D721Med (cell line): ENCODE measurements at places on chromosomes 7 and 10.

DNA sequence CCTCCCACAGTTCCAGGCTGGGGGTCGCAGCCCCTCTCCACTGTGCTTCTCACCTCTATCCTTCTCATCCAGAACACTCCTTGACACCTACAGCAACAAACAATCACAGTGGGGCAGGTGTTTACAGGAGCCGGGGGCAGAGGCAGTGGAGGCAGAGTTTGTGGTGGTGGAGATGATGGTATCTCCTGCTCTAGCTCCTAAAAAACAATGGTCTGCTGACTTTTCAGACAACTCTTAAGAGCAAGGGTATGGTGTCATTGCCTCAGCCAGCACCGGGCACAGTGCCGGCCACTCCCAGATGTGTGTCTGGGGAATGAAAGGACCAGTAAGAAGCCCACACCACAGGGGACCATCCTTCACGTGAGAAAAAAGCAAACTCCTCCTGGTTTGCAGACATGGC, 36.3 kb upstream of the ANTXRL start:
- no peak for DNase-seq

- DNase-seq: no peak
Measured at GRCh38 chr7:92797693-92798092, 38.7 kb downstream of the CDK6 start.

DNA sequence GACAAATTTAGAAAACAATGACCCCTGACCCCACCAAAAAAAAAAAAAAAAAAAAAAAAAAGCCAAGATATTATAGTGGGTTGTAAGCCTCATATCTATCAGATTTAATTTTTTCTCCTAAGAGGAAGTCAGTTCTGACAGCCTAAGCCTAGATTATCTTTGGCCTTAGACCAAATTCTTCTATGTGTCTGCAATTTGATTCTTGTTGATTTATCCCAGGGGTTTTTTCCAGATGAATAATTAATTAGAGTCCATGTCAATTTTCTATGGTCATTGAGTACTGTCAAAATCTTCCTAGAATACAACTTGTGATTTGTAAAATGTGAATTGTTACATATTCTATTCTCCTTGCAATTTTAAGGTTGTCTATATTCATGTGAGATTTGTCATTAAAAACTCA, 151.6 kb upstream of the CACNA2D1 start:
- no peak for DNase-seq

DNA sequence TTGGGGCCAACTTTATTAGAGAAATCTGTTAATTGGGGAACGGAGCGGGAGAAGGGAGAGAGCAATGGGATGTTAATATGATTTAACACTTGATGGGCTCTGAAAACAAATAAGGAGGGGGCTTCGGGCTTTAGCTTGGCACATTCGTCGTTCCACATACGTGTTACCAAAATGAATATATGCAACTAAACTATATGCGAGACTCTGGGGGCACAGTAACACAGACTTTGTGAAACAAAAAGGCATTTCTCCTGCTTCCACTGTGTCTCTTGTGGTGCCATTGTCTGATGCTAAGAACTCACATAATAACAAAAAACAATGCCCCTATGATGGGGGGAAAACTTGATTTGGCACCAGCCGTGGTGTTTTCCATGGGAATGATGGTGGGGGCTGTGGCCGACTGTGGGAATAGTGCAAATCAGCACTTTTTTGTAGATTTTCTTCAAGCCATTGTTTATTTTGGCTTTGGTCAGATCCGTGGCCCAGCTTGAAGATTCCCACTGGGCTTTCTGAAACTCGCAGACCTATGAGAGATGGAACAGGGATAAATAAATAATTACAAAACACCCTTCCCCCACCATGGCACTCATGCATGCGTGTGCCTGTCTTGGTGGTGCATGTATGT, 2.2 kb upstream of the MXI1 start:
- no peak for DNase-seq

GRCh38 chr10:80540981-80541750, 3.5 kb downstream of the SH2D4B start:
- DNase-seq: no peak

DNA sequence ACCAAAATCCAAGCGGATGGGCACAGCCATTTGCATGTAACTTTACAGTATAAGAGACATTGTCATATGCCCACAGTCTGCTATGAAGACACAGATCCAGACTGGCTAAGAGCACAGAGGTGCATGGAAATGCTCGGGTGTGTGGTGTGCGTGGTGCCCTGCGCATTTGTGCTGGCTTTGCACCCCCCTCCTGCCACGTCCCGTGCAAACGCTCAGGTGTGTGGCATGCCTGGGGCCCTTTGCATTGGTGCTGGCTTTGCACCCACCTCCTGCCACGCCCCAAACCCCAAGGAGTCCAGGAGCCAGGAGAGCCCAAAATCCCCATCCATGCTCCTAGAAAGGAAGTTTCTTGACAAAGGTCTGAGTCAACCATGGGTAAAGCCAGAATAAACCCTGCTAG, 306.2 kb downstream of the PTPRN2 start:
- no peak for DNase-seq

DNA sequence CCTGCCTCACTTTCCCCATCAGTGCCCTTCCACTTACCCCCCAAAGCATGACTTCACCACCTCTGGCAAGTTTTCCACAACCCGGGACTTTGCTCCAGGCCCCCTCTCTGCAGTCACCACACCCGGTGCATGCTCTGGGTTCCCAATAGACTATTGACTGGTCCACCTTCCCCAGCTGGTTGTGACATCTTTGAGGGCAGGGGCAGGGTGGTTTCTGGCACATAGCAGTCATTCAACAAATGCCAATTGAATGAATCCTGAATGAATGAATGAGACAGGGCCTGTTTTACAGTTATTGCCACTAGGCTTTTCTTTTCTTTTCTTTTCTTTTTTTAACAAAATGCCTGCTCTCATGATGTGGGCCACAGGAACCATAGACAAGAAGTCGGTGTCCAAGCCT, 28.8 kb upstream of the DOCK1 start:
- DNase-seq: no peak

DNA sequence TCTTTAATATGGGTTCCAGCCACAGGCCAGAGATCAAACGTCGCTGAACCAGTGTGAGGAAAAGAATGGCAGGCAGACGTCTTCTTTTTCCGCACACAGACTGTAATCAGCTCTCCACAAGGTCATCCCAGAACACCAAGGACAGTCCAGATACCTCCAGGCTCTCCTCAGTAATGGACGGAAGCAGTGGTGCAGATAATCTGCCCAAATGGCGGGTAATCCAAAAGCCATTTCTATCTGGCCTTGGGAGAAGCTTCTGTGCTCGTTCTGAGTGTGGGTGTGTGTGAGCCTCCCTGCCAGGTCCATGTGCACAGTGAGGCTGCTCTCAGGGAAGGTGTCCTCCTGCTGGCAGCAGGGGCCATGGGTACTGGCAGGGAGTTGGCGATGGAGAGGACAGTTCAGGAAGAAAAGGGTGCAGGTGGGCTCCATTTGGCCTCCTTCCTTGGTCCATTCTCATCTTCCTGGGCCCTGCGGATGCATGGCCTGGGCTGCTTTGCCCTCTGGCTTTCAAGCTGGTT, 15.6 kb upstream of the TEX36 start:
- no peak for DNase-seq

- no peak for DNase-seq
Measured at GRCh38 chr7:158476331-158476932, 111.2 kb downstream of the PTPRN2 start.

- no peak for DNase-seq
Measured at GRCh38 chr7:1740214-1740613, 70.1 kb downstream of the ELFN1 start.

GRCh38 chr10:70622541-70622940, 20.0 kb upstream of the PRF1 start:
- DNase-seq: no peak

DNA sequence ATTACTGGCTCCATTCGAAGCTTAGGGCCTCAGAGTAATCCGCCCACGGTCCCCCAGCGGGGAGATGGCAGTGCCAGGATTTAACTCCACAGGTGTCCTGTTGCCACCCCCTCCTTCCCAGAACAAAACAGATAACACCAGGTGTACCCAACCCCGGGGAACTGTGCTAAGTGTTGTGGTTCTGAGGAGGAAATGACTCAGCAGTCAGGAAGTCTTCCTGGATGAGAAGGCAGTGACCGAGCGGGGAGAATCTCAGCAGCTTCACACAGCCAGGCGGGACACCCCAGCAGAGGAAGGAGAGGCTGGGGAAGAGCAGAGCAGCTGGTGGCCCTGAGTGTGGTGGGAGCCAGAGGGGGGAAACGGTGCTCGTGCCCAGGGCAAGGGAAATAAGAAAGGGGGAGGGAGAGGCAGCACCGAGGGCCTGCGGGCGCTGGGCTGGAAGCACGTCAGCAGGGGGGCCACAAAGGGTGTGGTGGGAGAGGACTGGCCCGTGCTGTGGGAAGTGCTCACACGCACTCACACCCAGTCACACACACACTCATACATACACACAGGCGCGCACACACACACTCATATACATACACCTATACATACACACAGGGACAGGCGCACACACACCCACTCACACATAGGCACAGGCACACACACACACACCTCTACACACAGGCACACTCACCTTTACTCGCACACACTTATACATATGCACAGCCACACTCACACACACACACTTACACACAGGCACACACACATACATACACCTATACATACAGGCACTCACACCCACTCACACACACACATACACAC, 59.8 kb upstream of the CHST15 start:
- DNase-seq: no peak

DNA sequence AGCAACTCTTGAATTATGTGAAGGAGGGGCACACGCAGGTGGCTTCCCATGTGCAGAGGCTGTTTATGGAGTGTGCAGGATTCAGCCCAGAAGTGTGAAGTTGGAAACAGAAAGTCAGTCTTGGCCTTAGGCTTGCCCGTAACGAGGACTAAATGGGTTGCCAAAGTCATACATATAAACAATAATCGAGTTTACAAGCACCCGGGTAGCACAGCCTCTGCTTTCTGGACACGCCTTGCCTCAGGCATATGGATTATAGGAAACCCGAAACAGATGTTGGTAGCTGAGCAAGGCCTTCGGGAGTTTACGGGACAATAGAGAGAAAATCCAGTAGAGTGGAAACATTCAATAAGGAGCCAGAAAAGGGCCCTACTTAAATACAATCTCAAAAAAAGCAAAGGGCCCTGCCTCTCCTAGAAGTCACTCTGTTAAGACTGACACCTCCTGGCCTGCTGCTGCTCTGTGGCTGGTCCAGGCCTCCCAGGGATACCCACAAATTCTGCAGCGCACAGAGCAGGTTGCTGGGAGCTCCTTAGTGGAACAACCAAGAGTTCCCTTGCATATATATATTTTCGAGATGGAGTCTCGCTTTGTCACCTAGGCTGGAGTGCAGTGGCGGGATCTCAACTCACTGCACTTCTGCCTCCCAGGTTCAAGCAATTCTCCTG, 48.5 kb downstream of the SMKR1 start:
- no peak for DNase-seq

DNA sequence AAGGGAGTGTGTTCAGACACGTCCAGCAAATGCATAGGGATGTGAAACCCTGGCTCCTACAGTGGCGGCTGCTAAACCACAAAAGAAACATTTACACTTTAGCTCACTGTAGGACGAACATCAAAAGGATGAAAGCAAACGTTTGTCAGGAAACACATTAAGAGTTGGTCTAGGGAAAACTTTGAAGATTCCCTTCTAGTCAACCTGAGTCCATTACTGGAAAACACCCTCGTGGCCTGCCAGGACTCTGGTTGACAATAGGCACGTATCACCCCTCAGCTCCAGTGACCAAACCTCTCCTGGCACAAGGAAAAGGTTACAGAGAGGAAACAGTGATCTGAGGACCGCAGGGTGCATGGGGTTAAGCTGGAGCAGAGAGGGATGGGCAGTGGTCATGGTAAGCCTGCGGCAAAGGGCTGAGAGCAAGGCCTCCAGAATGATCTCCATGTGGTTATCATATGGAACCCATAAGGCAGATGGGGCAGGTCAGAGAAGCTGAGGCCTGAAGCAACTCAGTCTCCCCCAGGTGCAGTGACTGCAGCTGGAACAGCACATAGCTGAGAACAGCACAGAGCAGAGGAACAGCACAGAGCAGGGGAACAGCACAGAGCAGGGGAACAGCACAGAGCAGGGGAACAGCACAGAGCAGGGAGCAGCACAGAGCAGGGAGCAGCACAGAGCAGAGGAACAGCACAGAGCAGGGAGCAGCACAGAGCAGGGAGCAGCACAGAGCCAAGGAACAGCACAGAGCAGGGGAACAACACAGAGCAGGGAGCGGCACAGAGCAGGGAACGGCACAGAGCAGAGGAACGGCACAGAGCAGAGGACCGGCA, 49.9 kb downstream of the CHST15 start:
- no peak for DNase-seq

- DNase-seq: no peak
Measured at GRCh38 chr7:157136372-157136771, 2.4 kb upstream of the UBE3C start.

- no peak for DNase-seq
Measured at GRCh38 chr7:111081546-111082267, 9.2 kb upstream of the LRRN3 start.

DNA sequence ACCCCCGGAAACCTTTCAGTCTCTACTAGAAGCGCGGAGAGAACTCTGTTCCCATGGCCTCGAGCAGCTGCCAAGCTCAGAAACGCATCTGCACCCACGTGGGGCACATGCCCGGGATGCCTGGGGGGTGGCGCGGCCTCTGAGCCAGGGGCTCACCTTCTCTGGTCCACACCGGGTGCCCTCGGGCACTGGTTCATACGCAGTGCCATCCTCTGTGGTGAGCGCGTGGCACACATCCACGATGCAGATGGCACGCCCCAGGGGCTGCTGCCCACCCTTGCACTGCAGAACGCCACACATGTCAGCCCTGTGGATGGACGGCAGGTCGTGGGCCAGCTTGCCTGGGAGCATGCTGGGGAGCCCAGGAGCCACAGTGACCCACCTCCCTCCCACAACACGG, 6.5 kb downstream of the ADAM8 start:
- no peak for DNase-seq

DNA sequence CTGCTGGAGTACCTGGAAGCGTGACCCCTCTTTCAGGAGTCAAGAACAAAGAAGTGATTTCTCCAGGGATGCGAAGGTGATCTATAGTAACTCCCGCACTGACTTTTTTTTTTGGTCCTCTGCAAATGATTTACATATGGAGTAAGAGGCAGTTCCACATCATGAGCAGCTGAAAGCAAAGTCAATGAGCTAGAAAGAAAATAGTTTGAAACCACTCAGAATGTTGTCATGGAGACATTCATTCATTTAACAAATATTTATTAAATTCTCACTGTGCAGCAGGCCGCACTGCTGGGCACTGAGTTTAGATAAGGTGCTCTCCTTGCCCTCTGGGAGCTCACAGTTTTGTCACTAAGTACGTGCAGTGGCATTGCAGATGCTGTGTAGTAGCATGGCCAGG, 206.7 kb downstream of the CAMK1D start:
- DNase-seq: no peak

- DNase-seq: no peak
Measured at GRCh38 chr10:71419750-71420149, 23.0 kb downstream of the CDH23 start.

DNA sequence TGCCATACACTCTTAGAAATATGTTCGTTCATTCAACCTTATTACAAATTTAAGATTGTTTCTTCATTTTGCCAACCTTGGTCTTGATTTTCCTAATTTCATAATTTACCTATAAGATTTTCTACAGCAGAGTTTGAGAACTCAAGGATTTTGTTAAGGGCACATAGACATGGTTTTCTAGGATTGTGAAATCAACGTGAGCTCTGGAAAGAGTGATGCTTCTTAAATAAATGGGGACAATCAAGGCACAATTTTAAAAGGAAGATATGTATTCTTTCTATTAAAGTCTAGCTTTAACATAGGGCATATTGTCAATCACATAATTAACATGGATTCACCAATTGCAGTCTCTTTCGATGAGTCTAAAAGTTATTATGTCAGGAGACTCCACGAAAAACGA, 174.2 kb upstream of the PHF14 start:
- no peak for DNase-seq
